ENCODE measurements at places on chromosomes 2 and 18.
A peak's percentile ranks its signal among the peaks of the same experiment; 100 is the strongest.

GRCh38 chr2:1868683-1869141 lies 124.4 kb upstream of the PXDN start:
- DNase-seq = no peak

DNA sequence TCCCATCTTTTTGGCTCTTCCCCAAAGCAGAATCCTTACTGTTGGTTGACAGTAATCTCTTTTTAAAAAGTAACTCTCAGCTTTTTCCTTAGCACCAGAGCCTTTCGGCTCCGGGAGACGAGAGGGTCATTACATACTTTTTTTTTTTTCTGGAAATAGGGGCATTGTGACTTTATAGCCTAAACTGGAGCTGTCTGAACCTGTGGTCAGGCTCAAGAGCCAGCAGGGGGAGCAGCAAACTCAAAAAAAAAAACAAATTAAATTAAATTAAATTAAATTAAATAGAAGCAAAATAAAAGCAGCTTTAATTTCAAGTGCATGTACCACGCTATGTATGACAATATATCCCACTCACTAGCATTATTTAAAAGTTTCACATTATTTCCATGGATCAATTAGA lies 156.6 kb downstream of the DTNA start:
- DNase-seq = no peak

DNA sequence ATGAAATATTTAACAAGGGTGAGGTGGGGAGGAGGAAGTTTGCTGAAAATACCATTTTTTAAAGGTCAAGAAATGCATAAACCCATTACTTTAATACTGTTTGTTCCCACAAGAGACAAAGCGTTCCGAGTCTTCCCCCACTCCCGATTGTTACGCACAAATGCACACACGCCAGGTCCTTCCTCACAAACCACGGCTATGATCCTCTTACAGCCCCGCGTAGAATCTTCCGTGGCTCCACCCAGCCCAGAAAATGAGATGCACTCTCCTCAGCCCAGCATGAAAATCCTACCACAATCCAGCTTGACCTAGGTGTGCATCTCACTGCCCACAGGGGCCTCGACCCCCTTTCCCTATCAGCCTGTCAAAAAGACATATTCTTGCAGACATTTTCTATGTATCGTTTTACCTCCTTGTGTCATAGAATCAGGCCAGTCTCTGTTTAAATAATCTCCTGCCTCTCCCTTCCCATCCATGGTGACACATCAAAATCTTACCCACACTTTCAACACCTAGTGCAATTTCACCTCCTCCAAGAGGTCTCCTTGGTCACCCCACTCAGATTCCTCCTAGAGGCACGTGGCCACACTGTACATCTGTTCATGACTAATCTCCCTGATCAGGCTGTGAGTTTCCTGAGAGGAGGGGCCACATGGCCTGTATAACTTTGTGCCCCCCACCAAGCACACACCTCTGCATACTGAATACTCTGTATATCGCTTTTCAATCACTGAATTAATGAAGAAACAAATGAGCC lies 491.0 kb upstream of the KLHL29 start:
- DNase-seq = no peak

DNA sequence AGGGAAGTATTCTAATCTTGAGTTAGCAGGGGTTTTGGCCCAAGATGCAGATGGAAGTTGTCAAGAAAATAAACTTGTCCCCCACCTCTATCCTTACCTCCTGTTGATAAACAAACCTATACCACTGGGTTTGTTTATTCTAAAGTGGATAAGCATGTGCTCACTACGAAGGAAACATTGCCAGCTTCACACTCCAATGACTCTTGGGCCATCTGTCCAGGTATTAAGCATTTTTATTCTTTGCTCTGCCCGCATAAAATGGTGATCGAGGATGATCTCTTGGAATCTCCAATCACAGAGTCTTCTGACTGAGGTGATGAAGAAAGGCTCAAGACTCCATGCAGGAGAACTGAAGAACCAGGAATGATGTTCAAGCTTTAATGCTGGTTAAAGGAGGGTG lies 1908.4 kb upstream of the PIK3C3 start:
- no peak for DNase-seq

GRCh38 chr18:32549248-32550110 lies 78.8 kb upstream of the GAREM1 start:
- DNase-seq = peak; percentile 13

DNA sequence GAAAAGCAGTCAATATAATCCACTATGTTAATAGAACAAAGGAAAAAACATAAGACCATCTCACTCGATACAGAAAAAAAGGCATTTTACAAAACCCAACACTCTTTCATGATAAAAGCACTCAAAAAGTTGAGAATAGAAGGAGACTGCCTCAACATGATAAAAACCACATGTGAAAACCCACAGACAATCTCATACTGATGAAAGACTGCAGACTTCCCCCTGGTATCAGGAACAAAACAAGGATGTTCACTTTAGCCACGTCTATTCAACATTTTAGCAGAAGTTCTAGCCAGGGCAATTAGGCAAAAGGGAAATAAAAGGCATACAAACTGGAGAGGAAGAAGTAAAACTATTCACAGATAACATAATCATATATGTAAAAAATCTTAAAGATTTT lies 285.9 kb downstream of the EIPR1 start:
- DNase-seq = no peak

DNA sequence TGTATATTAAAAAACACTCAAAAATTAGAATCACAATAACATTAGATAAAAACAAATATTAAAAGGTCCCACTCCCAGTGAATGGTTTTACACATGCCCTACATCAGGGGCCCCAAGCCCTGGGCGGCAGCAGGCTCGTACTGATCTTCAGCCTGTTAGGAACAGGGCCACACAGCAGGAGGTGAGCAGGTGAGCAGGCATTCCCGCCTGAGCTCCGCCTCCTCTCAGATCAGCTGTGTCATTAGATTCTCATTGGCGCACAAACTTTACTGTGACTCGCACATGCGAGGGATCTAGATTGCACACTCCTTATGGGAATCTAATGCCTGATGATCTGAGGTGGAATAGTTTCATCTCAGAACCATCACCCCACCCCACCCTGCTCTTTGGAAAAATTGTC lies 74.2 kb downstream of the MBD2 start:
- no peak for DNase-seq

- DNase-seq = no peak
Measured at GRCh38 chr2:193549661-193550060, 1354.9 kb upstream of the TMEFF2 start.

GRCh38 chr2:83615511-83615910 lies 843.6 kb downstream of the SUCLG1 start:
- no peak for DNase-seq

DNA sequence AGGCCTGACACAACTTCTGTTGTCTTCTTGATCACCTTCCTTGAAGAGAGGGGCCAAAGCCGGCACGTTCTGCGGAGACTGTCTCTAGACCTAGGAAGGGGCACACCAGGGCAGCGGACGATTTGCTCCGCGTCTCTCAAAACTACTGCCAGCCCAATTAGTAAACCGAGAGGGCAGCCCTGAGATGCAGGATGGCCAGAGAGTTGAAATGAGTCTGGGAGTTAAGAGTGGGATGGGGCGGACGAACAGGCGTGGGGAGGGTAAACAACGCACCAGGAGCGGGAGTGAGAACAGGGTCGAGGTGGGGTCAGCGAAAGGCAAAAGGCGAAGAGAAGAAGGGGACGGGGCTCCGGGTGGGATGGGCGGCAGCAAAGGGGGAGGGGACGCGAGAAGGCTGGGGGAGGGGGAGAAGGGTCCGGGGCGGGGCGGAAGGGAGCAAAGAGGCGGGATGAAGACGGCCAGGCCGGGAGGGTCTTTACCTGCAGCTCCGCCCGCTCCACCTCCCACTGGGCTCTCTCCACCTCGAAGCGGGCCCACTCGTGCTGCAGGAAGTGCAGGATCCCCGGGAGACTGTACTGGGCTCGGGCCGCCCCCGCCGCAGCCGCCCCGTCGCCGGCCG lies 476 bp downstream of the STRN start:
- DNase-seq = peak; percentile 24

DNA sequence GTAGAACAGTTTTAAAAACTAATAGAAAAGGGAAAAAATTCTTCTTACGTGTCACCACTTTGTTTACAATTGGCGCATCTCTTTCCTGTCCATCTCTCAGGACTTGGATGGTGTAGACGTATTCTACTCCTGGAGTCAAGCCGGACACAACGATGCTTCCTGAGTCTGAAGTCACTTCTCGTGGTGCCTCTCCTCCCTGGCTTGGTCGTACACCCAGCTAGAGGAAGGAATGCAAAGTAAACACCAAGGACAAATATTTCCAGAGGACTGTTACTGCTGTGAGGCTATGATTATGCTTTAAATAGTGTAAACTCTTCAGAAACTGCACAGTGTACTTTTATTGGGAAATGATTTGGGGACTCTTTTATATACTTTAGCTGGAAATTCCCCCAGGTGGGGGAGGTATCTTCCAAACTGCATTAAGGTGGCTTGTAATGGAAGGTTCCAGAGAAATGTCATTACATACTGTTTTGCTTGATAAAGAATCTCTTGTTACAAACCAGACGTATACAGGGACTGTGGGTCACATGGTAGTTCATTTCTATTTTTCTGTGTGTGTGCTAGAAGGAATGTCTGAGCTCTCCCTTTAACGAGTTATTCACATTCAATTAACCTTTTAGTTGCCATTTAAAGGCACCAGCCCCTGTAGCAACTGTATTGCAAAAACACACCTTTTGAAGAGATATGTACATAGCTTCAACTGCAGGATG lies 38.1 kb downstream of the FN1 start:
- DNase-seq = no peak

GRCh38 chr2:56449002-56449431 lies 265.2 kb downstream of the CCDC85A start:
- no peak for DNase-seq

- no peak for DNase-seq
Measured at GRCh38 chr2:100632037-100632436, 69.2 kb downstream of the PDCL3 start.

GRCh38 chr2:26269571-26270158 lies 24.9 kb downstream of the HADHB start:
- DNase-seq = no peak

DNA sequence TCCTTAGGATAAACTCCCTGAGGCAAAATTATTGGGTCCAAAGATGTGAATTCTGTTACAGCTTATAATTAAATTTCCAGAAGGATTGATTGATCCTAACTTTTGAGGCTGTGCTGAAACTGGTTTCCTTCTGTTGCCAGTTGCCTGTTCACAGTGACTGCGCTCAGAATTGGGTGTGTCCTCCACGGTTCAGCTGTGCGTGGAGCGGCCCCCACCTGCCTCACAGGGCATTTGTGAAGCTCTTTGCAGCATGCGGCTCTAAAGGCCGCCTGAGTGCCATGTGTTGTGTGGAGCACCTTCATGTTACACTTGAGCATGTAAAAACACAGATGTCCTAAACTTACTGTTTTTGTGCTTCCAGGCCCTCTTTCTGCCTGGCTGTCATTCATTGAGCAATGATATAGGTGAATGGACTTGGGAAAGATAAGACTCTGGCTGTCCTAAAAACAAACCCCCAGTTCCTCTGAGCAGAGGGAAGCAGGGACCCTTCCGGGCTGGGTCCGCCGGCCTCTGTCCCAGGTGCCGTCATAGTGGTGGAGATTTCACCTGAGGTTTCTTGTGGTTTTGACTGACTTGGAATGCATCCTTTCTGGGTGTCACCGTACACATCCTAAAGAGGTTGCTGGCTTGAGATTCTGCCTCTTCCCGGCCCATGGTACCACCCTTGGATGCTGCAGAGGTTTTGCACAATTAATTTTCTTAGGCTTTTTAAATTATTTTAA lies 173.6 kb downstream of the LDLRAD4 start:
- DNase-seq = no peak

- DNase-seq = no peak
Measured at GRCh38 chr2:28366149-28366495, 26.5 kb upstream of the FOSL2 start.

DNA sequence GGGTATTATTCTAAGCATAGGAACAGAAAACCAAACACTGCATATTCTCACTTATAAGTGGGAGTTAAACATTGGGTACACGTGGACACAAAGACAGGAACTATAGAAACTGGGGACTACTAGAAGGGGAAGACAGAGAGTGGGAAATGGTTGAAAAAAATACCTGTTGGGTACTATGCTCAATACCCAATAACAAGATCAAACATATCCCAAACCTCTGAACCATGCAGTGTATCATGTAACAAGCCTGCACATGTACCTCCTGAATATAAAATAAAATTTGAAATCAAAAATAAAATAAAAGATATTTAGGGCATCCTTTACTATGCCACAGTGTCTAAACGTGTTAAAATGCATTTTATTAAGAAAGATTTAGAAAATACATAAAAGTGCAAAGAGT lies 221.0 kb upstream of the TFPI start:
- DNase-seq = no peak

DNA sequence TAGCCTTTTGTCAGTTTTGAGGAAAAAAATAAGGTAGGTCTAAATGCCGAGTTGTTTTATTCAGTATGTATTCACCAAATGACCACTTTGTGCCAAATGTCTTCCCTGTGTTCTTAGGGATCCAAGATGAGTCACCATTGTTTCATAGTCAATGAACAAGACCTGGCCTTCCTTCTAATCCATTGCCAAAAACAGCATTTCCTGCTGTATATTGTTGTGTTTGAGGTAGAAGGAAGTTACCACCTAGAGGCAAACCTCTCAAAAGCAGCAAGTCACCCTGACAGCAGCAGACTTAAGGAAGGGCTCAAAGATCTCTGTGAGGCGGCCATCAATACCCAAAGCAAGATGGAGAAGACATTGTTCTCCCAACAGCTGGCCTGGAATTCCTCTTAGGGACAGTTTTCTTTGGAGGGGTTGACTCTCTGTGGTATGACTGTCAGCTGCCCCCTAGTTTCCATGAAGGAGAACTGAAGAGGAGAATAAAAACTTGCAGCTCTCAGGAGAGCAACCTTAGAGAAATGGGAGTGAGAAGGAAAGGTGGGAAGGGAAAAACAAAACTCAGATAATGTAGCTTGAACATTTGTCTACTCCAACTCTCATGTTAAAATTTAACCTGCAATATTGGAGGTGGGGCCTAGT lies 328.3 kb downstream of the LRATD1 start:
- DNase-seq = no peak

GRCh38 chr2:98823196-98824170 lies 92.6 kb upstream of the MGAT4A start:
- no peak for DNase-seq

GRCh38 chr2:121735518-121736074 lies 1.1 kb downstream of the NIFK start:
- DNase-seq = no peak

DNA sequence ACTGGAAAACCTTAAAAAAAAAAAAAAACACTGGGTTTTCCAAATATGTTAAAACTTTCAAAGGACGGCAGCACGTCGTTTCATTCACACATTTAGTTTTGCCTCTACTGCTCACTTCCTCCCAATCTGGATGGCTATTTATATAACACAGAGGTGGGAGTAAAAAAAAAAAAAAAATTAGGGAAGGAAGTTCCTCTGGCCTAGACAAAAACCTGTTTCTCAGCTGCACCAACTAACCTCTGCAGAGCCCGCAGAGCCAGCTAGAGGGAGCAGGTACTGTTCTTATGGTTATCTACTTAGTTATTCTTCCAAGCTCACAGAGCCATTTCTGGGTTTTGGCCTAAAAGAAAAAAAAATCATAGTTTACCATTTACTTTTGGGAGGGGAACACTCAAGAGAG lies 28.1 kb downstream of the SLC1A4 start:
- no peak for DNase-seq

Data from GM12891 (cell line).